Stimulated activated CD8-positive, alpha-beta memory T cell treated with anti-CD3 and anti-CD28 coated beads, Interleukin-15, amount 100 ng/mL, for 4 hours (primary cell): ENCODE measurements at places on chromosomes 5 and 9.

GRCh38 chr5:58458743-58459145 lies 1.1 kb downstream of the PLK2 start:
- no peak for DNase-seq

- no peak for DNase-seq
Observed at GRCh38 chr5:44001675-44002380, 387.4 kb downstream of the FGF10 start.

DNA sequence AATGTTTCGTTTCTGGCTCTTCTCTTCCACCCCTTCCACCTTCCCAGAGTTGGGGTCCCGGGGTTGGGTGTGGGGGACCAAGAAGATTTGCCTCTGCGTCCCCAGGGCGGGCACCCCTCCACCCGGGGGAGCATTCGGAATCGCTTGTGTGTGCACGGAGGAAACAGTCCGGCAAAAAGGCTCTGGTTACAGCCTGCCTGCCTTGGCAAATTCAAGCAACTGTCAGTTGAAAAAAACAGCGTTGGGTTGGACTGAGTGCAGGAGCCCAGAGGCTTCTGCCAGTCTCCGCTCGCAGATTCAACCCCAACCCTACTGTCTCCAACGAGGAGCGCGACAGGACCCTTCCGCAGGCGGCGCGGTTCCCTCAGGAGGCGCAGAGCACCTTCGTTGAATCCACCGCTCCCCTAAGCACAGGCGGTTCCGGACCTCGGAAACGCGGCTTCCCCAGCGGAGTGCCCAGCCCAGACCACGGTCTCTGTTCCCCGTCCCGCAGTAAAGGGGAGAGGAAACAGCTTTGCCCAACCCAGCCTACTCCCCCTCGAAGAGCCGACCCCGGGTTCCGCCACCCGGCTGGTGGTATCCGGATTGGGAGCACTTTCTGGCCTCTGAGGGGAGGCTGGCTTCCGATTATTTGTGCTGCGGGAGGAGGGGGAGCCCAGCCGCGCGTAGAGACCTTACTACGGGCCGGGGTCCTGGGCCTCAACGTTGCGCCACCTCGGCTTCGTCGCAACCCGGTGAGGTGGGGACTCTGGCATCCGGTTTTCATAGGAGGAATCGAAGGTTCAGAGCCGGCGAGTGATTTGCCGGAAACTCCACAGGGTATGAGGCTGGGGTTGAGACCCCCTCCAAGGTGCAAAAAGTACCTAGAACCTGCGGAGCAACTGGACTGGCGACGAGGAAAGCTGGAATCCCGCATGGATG lies 9.6 kb downstream of the LHX6 start:
- no peak for DNase-seq

DNA sequence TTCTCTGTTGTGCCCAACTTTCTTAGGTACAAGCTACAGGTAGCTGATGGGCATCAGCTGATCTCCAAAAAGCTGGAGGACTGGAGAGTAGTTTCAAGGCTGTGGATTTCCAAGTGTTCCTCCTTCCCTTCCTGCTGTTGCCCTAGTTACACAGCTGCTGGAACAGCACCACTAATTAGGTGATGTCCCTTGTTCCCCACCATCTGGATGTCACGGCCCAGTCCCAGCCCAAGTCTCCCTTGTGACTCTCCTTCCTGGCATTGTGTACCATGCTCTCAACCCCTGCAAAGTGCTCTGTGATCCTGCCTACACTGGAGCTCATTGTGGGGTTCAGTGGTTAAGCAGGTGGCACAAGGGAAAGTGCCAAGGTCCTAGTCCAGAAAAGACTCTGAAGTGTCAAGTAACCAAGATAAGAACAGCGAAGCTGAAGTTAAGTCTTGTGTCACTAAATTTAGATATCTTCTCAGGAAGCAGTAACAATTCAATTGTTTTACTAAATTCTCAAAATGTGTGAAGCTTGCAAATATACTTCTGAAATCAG lies 604.5 kb downstream of the ISL1 start:
- DNase-seq, result no peak

GRCh38 chr5:67416986-67417385 lies 220.4 kb upstream of the CD180 start:
- no peak for DNase-seq

GRCh38 chr5:99441235-99441634 lies 512.4 kb upstream of the CHD1 start:
- no peak for DNase-seq

DNA sequence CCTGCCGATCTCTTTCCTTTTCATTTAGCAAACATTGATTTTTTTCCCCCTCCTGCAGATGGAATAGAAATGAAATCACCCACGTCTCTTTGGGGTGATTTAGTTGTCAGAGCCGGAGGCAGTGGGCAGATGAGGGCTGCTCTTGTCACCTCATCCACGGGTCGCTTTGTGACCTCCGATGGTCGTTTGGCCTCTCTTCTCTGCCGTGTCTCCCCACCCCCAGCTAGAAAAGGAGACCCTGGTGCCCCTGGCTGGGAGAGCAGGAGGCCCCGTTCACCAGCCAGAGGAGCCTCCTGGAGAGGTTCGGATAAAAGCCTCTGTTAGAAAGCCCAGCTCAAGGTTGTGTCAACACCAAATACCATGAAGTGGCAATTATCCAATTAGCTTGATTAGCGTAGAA lies 21.6 kb upstream of the RXRA start:
- DNase-seq, result no peak

DNA sequence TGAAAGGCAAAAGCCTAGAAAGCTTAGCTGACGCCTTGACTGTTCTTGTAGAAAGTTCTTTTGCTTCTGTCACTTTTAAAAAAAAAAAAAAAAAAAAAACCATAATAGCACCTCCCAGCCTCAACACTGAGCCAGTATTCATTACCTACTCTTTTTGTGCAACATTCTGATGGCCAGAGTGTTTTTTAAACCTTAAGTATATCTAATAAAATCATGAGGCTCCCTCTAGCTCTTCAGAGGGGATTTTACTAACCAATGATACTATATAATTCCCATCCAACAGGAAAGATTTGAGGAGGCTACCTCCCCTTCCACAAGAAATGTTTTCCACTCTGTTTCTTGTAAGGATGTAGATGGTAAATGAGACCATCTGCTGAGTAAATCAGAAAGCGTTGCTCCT lies 3.9 kb downstream of the BNC2 start:
- DNase-seq, result no peak

GRCh38 chr5:32027093-32027716 lies 146.9 kb downstream of the GOLPH3 start:
- DNase-seq, result no peak

- no peak for DNase-seq
Observed at GRCh38 chr5:123605822-123606221, 93.8 kb downstream of the CSNK1G3 start.

GRCh38 chr9:3181049-3181953 lies 337.4 kb upstream of the PUM3 start:
- DNase-seq, result no peak

DNA sequence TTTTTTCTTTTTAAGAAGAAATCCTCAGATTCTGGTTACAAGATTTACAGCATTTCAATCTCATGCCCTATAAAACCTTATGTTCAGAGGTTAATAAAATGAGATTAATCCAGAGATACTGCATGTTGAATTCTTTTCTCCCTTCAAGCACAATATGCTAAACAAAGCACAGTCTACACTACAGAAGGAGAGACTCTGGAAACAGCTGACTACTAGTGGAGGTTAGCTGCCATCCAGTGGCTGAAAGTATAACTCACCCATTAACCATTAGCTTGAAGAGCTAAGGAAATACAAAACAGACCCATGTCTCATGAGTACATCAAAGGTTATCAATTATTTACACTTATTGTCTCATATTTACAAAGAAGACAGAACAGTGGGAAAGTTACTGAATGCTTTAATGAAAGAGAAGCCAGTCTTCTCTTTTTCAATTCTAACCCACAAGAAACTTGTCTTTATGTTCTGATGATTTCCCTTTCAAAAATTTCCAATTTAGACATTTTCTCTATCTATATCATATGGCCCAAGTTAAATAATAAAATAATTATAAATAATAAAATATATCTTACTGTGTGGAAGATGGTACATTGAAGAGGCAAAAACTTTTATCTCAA lies 12.7 kb upstream of the DNAH5 start:
- no peak for DNase-seq

DNA sequence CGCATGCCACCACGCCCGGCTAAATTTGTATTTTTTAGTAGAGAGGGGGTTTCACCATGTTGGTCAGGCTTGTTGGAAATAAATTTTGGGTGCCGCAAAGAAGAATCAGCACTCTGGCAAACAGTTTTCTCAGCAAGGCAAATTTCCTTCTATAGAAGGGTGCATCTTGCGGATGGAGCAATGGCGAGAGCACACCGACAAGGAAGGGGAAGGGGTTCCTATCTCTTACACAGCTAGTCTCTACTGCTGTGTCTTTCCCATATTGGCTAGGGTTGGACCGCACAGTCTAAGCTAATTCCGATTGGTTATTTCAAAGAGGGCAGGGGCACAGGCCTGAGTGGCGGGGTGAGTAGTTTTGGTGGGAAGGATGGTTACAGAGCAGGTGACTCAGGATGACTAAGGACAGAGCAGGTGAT lies 707 bp downstream of the GTF3C5 start:
- DNase-seq, result no peak

GRCh38 chr9:89486681-89487080 lies 11.2 kb downstream of the SEMA4D start:
- no peak for DNase-seq

- no peak for DNase-seq
Observed at GRCh38 chr5:34684281-34684979, 28.3 kb downstream of the RAI14 start.

DNA sequence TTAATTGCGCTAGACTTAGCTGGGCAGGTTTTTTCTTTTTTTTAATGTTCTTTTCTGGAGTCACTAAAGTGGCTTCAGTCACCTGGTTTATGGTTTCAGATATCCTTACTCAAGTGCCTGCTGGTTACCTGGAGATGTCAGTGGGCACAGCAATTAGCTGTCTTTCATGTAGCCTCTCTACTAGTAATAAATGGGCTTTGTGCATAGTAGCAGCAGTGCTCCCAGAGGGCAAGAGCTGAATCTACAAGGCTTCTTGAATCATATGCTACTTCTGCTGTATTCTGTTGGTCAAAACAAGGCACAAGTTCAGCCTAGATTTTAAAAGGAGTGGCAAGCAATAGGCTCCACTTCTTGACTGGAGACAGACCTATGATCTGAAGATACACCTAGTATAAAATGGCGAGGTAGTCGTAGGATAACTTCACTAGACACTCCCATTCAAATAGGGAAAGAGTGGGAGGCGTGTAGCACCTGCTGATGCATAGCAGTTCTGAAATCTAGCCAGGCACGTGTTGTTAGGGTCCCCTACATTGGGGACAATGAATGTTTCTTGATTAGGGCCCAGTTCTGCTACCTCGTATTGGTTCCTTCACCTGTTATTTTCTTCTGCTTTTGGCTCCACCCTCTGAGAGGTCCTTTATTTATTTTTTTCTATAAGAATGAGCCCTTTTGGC lies 7.0 kb downstream of the SCAMP1 start:
- no peak for DNase-seq

- DNase-seq, result no peak
Observed at GRCh38 chr5:127353327-127353726, 62.7 kb downstream of the MEGF10 start.

DNA sequence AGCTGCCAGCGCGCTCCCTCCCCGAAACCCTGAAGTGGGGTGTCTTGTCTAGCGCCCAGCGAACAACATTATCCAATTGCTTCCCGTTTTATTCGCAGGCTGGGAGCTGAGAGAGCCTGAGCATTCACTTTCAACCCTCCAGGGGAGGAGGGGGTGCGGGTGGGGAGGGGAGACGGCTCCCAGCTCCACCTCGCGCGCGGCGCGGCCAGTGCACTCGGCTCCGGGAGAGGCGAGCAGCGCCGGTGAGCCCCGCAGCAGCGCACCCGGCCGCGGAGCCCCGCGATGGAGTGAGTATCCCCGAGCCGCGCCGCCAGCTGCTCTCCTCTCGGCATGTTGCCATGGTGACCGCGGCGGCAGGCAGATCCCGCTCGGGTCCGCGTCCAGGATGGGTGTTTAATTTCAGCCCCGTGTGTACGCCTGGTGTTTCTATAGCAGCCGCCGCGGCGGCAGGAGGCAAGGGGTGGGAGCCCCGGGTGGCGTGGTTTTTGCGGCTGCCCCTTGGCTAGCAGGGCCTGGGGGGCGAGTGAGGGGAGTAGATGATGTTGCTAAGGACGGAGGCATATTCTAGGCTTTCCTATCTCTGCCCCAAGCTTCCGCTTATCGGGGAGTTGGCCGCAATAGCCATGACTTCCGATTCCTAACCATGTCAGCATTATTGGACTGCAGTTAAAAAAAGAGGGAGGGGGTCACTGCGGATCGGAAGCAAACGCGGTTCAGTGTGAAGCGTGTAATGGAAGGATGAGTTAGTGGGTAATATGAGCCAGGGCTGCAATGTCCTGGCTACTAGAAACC lies 139.2 kb upstream of the PALM2AKAP2 start:
- no peak for DNase-seq

GRCh38 chr5:124550731-124551130 lies 195.7 kb downstream of the ZNF608 start:
- DNase-seq, result no peak

- DNase-seq, result no peak
Observed at GRCh38 chr5:174045470-174046025, at the start of gene NSG2. NSG2 (plus strand) TSS chr5:174045706; CDS start chr5:174046756, 1,050 bp downstream.

DNA sequence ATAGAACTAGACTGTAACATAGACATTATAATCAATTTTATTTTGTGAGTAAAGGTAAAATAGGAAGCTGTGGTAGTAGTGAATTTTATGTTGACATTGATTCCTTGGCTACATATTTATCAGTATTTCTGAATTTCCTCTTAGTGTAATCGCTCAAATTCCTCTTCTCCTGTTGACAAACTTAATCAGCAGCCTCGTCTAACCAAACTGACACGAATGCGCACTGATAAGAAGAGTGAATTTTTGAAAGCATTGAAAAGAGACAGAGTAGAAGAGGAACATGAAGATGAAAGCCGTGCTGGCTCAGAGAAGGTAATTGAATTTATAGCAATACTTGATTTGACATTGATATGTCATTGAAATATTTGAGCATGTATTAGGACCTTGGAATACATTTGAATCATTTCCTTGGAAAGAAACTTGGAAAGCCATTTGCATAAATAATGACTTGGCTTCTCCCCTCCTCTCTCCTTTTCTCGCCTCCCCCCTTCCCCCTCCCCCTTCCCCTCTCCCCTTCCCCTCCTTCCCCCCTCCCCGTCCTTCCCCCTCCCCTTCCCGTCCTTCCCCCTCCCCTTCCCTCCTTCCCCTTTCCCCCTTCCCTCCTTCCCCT lies 75.5 kb downstream of the GPBP1 start:
- no peak for DNase-seq

GRCh38 chr5:75010838-75011237 lies 41.5 kb downstream of the GCNT4 start:
- no peak for DNase-seq

DNA sequence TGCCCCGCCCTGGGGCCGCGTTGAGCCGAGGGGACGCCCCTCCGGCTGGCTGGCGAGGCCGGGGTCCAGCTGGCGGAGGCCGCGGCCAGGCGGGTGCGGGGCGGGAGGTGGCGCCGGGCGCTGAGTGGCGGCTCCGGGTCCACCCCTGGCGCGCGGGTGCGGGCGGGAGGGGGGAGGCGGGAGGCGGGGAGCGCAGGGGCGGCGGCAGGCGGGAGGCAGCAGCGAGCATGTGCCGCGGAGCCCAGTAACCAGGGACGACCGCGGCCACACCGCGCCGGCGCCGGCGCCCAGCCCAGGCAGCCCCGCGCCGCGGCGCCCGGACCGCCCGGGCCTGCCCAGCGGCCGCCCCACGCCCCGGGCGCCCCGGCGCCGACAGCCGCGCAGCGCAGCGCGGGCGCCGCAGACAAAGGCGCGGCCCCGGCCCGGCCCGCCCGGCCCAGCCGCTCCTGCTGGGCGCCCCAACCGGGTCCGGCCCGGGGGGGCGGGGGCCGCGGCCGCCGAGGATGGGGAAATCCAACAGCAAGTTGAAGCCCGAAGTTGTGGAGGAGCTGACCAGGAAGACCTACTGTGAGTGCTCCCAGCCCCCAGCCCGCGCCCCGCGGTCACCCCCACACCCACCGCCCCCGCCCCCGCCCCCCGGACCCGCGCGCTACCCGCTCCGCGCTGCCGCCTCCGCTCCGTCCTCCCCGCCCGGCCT lies at the start of gene NCS1:
Gene NCS1 (plus strand): TSS at position 244 of the 697 bp plus-strand sequence. CDS start 260 bp downstream, at position 504.
- DNase-seq, result peak; percentile 24
